Activated T-cell treated with anti-CD3 and anti-CD28 coated beads, Interleukin-2, amount 50 U/mL, for 4 hours (primary cell): ENCODE measurements at places on chromosomes 2 and 18.

DNA sequence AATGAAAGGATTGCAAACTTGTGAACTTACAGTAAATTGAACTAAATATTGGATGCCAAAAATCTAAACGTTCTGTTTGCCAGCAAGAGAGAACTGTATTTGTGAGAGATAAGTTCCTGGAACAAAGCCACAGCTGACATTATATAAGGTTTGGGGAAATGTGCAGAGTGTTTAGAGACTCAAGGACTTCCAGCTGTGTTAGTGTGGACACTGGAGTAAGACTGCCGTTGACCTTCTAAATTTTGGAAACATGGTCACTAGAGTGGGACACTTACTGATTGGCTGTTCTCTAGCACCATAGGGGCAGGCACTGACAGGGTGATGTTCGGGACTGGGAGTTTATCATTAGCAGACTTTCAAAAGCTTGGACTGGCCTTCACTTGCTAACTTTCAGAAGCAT, 40.5 kb downstream of the SCN9A start:
- DNase-seq = no peak

DNA sequence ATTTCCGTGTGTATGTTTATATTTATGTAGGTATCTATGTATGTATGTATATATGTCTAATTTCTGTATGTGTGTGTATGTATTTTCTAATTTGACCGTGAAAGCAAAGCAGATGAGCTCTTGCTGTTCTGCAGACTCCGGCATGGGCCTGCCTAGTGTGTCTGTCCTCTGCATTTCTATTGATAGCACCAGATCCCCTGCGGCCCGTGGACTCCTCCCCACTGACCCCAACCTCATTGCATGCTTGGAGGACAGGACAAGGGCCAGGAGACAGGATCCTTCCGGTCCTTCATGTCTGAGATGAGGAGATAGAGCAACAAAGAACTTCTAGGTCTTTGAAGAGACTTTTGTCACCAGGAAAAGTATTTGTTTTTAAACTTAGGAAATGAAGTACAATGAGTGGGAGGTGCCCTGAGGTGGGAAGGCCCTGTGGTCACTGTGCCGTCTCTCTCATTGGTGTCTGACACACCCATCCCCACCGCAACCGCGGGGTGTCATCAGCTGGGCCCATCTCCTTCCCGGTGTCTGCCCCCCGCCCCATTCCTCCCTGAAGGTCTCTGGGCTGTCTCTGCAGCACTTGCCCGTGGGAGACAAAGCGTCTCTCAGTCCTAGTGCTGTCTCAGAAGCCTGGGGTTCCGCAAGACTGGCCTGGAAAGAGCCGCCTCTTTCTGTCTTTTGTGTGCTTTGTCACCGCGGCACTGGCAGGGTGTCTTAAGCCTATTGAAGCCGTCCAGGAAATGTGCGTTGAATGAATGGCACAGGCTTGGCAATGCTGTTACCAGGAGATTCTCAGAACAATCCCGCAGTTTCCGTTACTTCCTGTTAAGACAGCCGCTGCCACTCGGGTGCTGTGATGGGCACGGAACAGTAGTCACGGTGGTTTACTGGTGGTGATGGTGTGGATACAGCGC, 216.4 kb downstream of the AGAP1 start:
- DNase-seq = no peak

- DNase-seq = no peak
Observed at GRCh38 chr2:236600892-236601291, 31.3 kb downstream of the ACKR3 start.

- DNase-seq = peak; percentile 66
Observed at GRCh38 chr2:37671009-37671815, at the start of gene CDC42EP3. TSS of gene CDC42EP3 (minus strand) at chr2:37671642. CDS start at chr2:37646587, 25,055 bp downstream.

DNA sequence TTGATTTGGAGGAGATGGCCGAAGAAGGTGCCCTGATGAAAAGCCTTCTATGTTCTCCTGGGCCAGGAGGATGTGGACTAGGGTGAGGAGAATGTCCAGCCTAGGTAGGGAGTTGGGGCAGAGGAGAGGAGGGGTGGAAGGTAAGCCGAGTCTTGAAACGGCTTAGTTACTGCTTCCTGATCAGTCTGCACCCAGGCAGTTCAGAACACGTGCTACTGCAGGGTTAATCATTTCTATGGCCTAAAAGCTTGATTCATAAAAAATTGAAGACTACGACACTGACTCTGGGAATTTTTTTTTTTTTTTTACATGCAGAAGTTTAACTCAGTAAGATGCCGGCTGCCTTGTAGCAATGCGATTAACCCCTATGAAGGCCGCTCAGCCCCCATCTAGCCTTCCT, 125.3 kb downstream of the TMEM163 start:
- DNase-seq = no peak
